KG1 (cell line): ENCODE measurements at places on chromosomes 6 and 20.

GRCh38 chr20:36298061-36298460 lies 8.1 kb upstream of the DLGAP4 start:
- DNase-seq = no peak

GRCh38 chr6:6177754-6178153 lies 142.7 kb downstream of the F13A1 start:
- no peak for DNase-seq

DNA sequence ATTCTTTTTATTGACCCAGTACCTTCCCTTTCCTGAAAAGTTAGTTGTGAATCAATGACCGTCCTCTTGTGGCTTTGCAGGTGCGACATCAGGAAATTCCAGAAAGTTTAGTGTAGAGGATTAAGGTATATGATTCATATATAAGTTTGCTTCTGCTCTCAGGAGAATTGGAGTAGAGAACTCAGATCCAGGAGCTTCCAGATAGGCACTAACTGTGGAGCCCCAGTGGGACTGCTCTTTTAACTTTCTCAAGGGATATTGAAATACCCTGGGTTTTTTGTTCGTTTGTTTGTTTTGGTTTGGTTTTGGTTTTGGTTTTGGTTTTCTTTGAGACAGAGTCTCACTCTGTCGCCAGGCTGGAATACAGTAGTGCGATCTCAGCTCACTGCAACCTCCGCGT lies 9.5 kb downstream of the TAAR2 start:
- DNase-seq = no peak

GRCh38 chr6:160130729-160131484 lies 9.3 kb downstream of the SLC22A1 start:
- DNase-seq = no peak

- no peak for DNase-seq
Measured at GRCh38 chr6:51926125-51926524, 161.3 kb downstream of the PKHD1 start.

GRCh38 chr20:57097245-57097915 lies 169.1 kb downstream of the BMP7 start:
- no peak for DNase-seq

GRCh38 chr6:5906842-5907241 lies 99.9 kb downstream of the NRN1 start:
- DNase-seq = no peak

DNA sequence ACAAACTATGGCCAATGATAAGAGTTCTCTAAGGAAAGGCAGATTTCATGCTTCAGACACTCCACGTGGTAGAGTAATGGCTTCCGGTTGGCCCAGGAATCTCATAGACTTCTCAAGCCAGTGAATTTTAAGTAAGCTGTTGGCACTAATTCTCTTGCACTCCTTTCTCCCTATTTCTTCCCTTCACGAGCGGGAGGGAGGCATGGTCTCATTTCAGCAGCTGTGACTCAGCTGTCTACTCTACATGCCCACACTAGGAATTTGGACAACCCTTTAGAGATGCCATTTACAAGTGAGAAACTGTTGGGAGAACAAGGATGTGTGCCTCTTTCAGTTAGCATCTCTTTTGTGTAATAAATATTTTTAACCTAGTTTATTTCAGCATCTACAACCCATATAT lies 107.7 kb downstream of the PTPRK start:
- DNase-seq = no peak

DNA sequence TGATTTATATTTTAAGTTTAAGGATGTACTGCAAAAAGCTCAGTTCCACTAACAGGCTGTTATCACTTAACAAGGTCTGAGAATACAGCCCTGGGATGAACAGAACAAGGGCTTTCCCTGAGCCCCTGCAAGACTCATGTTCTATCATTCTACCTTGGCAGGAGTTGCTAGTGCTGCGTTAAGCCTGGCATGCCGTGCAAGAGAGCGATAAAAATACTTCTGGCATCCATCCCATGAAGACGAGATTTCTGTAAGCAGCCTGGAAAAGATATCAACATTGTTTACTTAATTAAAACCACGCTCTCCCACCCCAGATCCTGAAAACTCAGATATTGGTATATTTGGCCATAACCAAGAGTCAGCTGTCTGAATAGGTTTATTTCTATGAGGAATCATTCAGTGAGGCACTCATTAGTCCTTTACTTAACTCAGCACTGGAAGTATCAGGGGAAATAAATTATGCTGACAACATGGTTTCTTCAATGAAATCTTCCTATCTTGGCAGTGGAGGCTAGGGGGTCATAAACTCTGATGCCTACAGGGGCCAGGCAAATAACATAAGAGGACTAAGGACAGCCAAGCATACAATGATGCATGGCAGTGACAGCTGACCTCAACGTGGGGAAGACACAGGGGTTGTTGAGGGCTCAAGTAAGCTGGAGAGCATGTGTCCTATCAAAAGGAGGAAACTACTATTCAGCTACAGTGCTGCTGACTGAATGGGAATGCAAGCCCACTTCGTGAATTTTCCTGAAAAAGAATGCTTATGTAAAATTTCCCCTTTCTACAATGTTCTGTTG lies 37.6 kb upstream of the LYRM2 start:
- no peak for DNase-seq

DNA sequence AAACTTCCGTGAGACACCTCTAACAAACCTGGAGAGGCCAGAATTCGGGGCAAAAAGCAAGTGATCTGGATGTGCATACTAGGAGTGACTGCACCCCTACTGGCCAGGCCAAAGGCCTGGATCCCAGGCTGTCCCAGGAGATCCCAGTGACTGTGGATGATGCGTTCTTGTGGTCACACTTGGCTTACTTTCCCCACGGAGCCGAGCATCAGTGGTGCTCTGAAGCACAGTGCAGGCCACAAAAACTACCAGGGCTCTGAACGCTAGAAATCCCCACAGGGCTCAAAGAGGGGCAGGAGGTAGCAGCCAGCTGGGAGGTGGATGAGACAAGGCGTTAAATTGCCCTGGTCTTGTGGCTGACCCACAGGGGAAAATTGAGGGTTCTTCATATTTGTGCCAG lies 7.1 kb downstream of the TRIM26 start:
- DNase-seq = no peak

DNA sequence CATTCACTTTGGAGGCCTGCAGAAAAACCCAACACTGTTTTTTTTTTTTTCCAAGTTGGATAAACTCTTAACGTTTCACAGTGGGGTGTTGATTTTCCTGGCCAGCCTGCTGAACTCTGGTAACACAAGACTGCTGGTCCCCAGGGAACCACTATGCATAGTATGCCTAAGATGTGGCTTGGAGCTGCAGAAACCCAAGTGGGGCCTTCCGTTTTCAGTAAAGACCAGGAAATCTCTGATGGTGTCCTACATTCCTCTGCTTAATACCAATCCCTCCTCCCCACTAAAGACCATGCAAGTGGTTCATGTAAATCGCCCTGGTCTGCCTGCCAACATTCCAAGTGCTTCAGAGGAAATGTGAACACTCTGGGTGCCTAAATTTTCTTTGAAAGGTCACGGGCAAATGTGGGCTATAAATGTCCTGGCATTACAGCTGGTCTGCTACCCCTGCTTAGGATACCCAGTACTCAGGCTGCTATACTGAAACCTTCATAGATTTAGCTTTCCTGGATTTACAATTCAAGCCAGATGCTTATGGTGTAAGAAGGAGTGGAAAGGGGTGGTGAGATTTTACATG lies 615.4 kb downstream of the MAFB start:
- DNase-seq = no peak

- DNase-seq = no peak
Measured at GRCh38 chr6:90982581-90982980, 395.7 kb upstream of the MAP3K7 start.

DNA sequence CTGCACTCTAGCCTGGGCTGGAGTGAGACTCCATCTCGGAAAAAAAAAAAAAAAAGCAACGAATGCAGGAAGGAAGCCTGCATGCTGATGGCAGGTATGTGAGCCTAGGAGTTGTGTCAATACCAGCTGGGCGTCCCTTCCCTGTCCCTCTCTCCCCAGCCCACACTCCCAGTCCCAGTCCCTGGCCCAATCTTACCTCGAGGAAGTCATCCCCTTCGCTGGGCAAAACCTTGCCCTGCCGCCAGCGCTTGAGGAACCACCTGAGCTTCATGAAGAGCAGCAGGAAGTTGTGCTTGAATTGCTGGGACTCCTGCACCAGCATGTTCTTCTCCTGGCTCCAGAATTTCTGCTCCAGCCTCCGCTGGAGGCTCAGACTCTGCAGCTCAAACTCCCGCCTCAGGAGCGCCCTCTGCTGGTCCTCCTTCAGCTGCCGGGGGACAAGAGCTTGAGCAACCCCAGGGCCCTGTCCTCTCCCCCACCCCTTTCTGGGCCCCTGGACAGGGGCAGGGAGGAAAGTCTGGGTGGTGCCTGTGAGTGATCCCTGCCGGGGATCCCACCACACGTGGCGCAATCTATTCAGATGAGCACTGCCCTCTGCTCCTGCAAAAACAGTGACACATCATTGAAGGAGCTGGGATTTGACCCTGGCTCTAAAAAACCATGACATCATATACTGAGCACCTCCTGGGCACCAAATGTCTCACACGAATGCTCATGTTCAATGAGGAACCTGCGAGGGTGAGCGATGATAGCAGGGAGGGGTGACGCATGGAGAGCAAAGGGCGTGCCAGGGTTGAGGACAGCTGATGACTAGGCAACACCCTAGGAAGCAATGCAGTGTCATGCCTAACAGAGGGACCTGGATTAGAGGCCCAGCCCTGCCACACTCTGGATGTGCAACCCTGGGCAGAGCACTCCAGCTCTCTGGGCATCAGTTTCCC lies 35.0 kb upstream of the DSN1 start:
- peak; percentile 18 for DNase-seq

GRCh38 chr6:105733556-105734162 lies 330.8 kb upstream of the PREP start:
- DNase-seq = peak; percentile 10

DNA sequence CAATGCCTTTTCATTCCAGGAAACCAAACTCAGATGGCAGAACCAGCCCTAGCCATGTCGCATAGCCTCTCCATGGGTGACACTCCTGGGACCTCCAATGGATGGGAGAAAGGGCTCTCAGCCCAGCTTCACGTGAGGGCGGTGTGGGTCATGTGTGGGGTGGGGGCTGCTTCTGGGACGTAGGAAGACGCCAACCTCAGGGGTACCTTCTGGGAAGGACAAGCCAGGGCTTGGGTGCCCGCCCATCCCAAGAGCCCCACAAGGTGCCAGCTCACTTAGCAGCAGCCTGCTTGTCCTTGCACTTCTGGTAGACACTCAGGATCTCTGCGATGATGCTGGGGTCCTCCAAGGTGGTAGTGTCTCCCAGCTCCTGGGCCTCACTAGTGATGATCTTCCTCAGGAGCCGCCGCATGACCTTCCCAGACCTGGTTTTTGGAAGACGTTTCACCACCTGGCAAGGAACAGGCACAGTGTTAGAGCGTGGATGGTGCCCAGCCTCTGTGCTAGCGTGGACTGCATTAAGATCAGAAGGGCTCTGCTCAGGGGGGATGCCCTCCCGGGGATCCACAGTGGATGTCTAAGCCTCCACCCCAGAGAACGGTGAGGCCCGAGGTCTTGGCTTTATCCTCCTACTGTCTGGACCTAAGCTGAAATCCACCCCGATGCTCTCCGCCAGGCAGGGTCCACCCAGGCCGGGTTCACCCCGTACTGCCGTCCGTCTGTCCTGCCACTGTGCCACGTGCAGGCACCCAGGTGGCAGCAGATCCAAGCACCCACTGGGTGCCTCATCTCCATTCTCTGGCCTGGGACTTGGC lies 15.1 kb upstream of the APMAP start:
- DNase-seq = no peak

DNA sequence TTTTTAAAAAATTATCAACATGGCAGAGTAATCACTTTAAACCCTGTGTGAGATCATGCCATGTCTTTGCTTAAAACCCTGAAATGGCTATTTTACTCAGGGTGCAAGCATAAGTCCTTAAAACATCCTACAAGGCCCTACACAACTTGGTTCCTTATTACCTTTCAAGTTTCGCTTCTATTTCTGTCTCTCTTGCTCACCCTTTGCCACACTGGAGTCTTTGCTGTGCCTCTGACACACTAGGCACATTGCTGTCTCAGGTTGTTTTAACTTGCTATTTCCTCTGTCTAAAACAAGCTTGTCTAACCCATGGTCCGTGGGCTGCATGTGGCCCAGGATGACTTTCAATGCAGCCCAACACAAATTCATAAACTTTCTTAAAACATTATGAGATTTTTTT lies 55.6 kb downstream of the KIAA0408 start:
- no peak for DNase-seq

GRCh38 chr6:86949771-86950170 lies 12.4 kb downstream of the HTR1E start:
- no peak for DNase-seq

GRCh38 chr20:12916699-12917098 lies 92.1 kb upstream of the SPTLC3 start:
- DNase-seq = no peak

DNA sequence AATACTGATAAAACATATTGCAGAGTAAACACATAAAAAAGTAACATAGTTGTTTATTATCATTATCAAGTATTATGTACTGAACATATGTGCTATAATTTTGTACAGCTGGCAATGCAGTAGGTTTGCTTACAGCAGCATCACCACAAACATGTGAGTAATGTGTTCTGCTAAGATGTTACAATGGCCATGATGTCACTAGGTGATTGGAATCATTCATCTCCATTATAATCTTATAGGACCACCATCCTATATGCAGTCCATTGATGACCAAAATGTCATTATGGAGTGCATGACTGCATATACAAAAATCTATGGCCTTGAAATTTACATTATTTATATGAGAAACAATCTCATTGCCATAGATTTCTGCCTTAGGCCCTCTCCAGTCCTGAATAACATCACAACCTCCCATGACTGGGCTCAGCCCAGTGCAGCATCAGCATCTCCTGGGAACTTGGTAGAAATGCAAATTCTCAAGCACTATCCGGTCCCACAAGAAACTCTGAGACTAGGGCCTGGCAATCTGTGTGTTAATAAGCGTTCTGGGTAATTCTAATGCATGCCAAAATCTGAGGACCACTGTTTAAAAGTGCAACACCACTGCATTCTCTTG lies 352.0 kb upstream of the MARCKS start:
- DNase-seq = no peak

GRCh38 chr6:111918825-111919224 lies 45.6 kb upstream of the FYN start:
- no peak for DNase-seq

- DNase-seq = no peak
Measured at GRCh38 chr20:37994512-37994911, 38.7 kb downstream of the TTI1 start.

DNA sequence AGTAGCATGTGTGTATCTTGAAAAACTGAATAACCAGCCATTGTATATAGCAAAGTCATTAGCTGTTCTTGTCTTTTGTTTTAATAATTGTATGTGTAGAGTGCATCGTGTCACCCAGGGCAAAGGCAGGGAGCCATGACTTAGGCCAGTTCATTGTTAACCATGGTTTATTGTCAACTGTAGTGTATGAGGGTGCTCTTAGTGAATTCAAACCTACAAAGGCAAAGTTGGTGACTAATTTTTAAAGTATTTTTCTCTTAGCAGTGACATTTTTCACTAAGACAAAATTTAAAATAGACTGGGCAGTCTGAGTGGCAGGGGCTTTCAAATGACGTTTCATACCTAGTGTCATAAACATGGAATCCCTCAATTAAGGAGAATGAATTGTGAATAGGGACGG lies 79.0 kb downstream of the TULP4 start:
- no peak for DNase-seq
